ENCODE measurements at places on chromosomes 7 and 10. TPM values are rescaled to one million over a fixed set of nuclear protein-coding genes. Genes with fewer than 3 reads are reported as not detected.

Gene VSTM2A
- 0.72 TPM for total RNA-seq

DNA sequence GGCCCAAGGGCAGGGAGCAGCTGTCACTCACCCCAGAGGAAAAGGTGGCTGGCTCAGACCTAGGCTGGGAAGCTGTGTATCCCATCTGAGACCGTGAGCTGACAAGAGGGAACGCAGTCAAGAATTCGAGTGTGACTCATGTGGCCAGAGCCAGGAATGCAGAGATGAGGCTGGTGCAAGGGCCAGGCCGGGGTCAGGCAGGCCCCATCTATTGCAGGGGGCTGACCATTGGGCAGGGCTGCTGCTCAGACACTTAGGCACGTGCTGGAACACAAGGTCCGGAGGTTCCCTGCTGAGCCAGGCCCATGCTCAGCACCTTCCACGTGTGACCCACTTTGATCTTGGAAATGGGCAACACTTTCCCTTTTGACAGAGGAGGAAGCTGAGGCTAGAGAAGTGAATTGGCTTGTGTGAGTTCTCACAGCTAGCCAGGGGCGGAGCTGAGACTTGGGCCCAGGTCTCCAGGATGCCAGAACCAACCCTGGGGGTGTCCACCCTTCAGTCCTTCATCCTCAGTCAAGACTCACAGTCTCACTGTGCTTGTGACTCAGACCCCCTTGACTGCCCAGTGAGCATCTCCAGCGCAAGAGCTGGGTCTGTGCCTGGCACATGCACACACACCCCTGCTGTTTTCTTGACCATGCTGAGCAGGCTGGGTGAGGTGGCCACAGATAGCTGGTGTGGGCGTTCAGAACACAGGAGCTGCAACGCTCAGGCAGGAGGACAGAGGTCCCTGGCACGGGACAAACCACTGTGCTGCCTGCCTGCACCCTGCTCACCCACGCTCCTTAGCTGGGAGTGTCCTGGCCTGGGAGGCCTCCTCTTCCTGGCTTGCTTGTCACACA, 47.6 kb upstream of the PPIF start:
- no peaks in the 10 kb centered on the region for H3K27me3 ChIP-seq
- no peak overlapping the region for H3K27ac ChIP-seq
- peaks cover 12% of the 10 kb centered on the region for H3K36me3 ChIP-seq

GRCh38 chr7:95883217-95883616, 110.9 kb downstream of the DYNC1I1 start:
- DNase-seq: no peak
- H3K4me3 ChIP-seq: no peak overlapping the region
- H3K36me3 ChIP-seq: no peaks in the 10 kb centered on the region
- H3K4me1 ChIP-seq: no peaks in the 10 kb centered on the region

Gene FGFR2
- 25.6 TPM for total RNA-seq

- no peaks in the 10 kb centered on the region for H3K27me3 ChIP-seq
- H3K27ac ChIP-seq: no peak overlapping the region
- H3K4me1 ChIP-seq: no peaks in the 10 kb centered on the region
Observed at GRCh38 chr10:22752272-22752889, 38.0 kb upstream of the PIP4K2A start.

DNA sequence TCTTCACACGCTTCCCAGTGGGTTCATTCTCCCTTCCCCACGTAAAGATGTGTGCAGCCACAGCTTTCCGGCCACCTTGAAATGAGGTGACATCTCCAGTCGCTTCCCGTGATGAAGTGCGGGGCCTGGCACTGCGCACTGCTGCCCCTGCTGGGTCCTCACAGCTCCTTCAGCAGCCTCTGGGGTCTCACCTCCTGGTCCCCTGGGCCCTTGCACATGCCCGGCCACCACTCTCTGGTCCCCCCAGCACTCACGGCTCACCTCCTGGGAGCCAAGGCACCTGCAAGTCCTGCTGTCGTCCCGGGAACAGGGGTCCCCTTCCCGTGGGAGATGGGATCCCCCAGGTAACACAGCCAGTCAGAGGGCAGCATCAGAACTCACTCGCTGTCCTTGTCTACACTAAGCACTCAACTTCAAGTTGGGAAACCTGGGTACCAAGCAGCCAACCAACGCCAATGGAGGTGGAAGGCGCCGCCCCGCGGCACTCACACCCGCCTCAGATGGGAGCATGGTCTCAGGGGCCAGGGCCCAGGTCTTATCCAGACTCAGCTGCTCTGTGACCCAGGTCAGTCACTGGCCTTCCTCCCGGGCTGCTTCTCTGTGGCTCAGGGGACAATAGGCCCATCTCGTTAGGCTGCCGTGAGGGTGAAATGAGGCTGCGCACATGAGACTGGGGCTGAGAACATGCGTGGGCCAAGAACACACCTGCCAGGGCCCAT, 176.2 kb downstream of the PTPRN2 start:
- no peaks in the 10 kb centered on the region for H3K36me3 ChIP-seq
- no peaks in the 10 kb centered on the region for H3K4me1 ChIP-seq
- no peak overlapping the region for H3K27ac ChIP-seq
- H3K4me3 ChIP-seq: no peak overlapping the region
- no peak for DNase-seq

Gene PTPRN2
- total RNA-seq: 14.7 TPM

Gene CNTNAP2
- total RNA-seq: 8.5 TPM

Gene CFAP43
- 0.49 TPM for total RNA-seq

All from colonic mucosa (tissue), 4 donors.